ENCODE measurements at places on chromosomes 7 and 10. TPM values are rescaled to one million over a fixed set of nuclear protein-coding genes. Genes with fewer than 3 reads are reported as not detected.

- no peak for DNase-seq
Observed at GRCh38 chr7:101128040-101128834, 1.3 kb downstream of the SERPINE1 start.

- peak; percentile 60 for DNase-seq
Observed at GRCh38 chr7:36129048-36129534, 24.0 kb upstream of the EEPD1 start.

DNA sequence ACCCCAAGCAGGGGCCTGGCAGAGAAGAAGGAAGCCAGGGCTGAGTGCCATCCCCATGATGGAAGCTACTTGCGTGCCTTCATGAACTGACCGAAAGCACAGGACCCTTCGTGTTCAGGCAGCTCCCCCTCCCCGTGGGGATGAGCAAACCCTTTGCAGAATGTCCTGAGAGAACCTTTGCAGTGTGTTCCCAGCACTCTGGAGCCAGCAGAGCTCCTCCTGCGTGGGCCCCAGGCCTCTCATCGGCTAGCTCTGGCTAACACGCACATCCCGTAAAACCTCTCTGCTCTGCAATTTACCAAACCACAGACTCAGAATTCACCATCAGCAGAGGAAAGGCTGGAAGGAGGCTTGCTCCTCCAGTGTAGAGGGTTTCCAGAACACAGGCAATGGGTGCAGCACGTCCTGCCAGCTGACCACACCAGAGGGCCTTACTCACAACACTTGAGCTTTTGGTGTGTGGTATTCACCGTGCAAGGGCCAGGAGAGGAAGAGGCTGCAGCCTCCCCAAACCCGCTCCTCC lies 3.1 kb downstream of the SH3PXD2A start:
- DNase-seq, result no peak

DNA sequence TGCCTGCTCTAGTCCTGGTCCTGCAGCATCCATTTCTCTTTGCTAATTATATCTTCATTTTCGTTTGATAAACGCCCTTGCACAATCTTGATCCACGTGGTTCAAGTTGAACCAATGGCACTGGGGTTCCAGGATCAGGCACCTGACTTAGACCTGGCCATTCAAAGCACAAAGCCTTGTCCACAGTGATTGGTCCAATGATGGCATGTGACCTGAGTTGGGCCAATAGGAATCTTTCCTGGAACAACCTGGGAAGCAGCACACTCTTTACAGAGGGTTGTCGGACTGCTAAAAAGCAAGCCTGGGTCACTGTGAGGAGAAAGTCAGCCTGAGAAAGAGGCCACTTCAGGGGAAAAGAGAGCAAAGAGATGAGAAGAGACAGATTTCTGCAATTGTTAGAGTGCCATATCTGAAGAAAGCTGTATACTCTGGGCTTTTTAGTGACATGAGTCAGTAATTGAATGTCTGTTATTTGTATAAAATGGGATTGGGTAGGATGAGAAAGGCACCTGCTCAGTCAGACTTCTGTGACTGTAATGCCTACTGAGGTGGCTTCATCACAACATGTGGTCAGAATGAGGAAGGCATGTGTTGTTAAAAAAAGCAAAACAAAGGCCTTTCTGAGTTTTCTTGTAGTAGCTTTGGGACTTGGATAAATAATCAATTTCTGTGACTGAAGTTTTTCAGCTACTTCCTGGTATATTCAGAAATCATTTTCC lies 4.4 kb upstream of the STEAP4 start:
- DNase-seq, result no peak

- DNase-seq, result no peak
Observed at GRCh38 chr7:7704867-7705266, 13.5 kb downstream of the RPA3 start.

DNA sequence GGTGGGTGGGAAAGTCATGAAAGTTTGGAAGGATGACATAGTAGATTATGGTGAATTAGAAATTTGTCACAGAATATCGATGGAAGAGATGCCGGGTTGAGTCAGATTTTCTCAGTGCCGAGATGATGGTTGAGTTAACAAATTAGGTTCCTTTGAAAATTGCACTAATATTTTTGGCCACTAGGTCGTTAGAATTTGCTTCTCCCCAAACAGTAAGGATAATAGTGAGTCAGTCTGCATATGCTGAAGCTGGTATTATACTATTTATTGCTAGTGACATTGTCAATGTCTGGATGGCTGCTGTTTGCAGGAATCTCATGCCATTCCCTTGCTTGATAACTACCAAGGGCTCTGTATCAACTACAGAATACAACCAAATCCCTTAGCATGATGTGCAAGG lies 37.7 kb upstream of the MINDY3 start:
- no peak for DNase-seq

- DNase-seq, result no peak
Observed at GRCh38 chr10:9285690-9286089, 1231.2 kb downstream of the GATA3 start.

DNA sequence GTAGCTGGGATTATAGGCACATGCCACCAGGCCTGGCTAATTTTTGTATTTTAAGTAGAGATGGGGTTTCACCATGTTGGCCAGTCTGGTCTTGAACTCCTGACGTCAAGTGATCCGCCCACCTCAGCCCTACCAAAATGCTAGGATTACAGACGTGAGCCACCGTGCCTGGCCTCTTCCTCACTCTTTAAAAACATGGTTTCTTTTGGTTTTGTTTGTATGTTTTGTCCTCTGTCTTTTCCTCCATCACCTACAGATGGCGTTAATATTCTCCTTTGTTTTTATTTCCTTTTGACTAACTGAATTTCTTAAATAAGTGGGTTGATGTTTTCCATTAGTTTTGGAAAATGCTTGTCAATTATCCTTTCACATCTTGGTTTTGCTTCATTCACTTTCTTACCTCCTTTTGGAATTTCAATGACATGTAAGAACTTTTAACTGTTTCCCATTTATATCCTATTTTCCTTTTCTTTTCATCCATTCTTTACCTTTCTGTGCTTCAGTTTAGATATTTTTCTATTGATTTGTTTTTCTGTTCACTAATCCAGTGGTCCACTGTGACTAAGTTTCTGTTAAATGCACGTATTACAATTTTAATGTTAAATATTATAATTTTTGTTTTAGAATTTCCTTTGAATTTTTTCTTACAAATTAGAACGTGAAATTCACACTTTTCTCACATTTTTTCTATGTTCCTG lies 104.1 kb downstream of the ZNF467 start:
- DNase-seq, result no peak

DNA sequence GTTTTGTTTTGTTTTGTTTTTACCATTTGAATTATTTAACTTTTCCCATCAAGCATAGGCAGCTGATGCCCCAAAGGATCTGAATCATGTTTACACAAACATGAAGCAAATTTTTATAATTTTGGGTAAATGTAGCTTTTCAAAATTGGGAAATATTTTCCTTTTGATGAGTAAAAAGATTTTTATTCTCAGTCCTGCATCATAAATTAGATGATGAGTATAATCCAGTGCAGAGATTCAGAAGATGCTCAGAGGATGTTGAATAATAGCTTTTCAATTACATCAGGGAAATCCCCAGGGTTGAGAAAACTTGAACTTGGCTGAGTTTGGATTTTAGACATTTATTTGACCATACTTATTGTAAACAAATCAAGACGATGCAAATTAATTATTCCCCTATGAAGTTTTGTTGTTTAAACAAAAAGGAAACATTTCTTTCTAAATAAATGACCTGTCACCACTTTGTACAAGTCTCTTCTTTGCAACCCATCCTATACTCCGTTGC lies 121.7 kb downstream of the FAM204A start:
- no peak for DNase-seq

CDHR3 gene
- 19.7 TPM for total RNA-seq

BTBD16 gene
- 0.26 TPM for total RNA-seq

Measured in mucosa of descending colon (tissue), 3 donors.